NCI-H345 (cell line): ENCODE measurements at places on chromosomes 2 and 18.

- DNase-seq, result no peak
Observed at GRCh38 chr18:11840493-11840892, 10.7 kb upstream of the CHMP1B start.

DNA sequence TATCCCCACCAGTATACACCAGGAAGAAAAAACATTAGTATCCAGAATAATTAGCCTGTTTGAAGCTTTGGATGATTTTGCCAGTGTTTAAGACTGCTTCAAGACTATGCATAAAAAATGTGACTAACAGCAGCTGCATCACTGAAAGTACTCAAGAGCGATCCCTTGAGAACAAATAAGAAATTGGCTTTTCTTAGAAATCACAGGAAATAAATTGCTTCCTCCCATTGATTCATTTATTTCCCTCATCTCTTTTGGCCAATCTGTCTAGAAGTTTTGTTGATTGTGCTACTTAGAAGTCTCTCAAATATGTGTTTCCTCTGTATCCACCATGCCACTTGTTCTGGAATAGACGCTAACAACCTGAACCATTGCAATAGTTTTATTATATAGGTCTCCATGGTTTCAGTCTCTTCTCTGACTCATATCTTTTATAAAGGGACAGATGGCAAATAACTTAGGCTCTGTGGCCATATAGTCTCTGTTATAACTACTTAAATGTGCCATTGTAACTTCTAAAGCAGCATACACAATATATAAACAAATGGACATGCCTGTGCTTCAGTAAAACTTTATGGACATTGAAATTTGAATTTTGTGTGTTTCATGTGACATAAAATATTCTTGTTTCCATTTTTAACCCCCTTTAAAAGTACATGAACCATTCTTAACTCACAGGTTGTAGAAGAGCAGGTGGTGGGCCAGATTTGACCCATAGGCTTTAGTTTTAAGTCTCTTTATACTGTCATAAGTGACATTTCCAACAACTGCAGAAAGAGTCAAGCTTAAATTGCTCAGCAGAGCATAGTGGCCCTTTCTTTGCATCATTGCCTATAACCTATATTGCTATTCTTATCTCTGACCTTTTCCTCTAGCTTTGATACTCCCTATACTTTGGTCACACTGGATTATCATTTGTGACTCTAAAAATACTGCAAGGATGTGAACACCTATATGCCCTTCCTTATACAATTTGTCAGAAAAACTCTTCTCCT is 123.9 kb downstream of the MC4R start:
- DNase-seq, result no peak

GRCh38 chr2:147843864-147844696 is 749 bp upstream of the ACVR2A start:
- peak; percentile 92 for DNase-seq

- DNase-seq, result no peak
Observed at GRCh38 chr2:218558986-218559385, 9.2 kb downstream of the USP37 start.

- no peak for DNase-seq
Observed at GRCh38 chr2:162184821-162185450, 32.9 kb upstream of the GCG start.

GRCh38 chr2:192070099-192070498 is 124.6 kb downstream of the TMEFF2 start:
- DNase-seq, result no peak

- no peak for DNase-seq
Observed at GRCh38 chr2:188751816-188752215, 222.4 kb upstream of the COL3A1 start.

DNA sequence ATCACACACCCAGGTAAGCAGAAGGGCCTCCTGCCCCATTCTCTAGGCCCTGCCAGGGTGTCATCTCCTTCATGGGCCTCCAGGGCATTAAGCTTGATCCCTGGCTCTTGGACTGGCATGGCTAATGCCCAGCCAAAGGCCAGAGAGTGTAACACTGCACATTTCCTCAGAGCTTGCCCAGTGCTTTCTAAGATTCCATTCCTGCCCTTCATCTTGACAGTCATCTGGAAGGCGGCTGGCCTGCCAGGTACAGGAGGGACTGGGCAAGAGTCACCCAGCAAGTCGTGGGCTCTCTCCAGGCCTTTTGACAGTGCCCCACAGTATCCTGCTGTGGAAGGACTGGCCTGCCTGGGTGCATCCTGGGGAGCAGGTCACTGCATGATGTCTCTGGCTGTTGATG is 268.9 kb downstream of the HAUS1 start:
- no peak for DNase-seq

DNA sequence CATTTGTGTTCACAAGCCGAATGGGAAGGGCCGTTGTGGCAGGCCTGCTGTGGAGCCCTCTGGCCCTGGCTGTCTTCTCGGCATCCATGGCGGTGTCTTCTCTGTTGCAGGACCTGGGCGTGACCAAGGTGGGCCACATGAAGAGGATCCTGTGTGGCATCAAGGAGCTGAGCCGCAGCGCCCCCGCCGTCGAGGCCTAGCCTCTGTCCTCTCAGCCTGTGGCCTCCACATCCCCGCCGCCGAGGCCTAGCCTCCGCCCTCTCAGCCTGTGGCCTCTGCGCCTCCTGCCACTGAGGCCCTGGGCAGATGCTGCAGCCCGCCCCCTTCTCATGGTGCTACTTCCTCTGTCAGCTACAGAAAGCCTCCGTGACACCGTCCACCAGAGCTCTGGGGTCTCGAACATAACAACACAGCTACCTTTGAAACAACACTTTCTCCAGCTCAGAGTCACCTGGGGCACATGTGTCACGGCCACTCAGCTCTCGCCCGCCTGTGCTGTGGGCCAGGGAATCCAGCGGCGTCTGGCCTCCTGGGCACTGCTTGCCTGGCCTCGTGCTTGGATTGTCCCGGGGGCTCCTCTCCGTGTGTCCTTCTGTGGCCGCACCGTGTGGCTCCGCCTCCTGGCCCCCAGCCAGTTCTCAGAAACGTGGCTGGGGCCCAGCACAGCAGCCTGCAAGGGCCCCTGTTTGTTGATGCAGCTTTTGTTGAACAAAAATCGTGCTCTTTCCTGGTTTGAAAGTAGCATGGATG is 97.1 kb downstream of the USP40 start:
- DNase-seq, result peak; percentile 49

DNA sequence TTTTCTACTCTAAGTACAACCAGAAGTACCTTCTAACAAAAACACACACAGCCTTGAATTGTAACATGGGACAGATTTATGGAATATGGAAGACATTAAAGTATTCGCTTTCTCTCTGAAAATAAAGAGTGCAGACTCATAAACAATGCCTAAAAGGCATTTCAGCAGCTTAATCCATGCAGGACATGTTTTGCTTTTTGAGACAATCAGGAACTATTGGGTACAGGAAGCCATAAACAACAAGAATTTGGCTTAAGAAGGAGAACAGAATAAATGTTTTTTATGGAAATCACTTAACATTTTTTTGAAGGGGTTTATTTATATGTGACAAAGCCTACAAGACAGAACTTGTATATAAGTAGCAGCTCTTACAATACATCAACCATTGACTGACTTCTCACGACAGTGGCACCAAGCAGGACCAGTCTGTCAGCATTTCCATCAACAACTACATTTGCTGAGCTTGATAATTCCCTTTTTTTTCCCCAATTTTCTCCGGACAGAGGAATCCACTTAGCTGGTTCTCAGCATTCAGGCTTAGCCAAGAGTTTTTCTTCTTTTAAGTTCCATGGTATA is 140.1 kb downstream of the EXOC6B start:
- no peak for DNase-seq

DNA sequence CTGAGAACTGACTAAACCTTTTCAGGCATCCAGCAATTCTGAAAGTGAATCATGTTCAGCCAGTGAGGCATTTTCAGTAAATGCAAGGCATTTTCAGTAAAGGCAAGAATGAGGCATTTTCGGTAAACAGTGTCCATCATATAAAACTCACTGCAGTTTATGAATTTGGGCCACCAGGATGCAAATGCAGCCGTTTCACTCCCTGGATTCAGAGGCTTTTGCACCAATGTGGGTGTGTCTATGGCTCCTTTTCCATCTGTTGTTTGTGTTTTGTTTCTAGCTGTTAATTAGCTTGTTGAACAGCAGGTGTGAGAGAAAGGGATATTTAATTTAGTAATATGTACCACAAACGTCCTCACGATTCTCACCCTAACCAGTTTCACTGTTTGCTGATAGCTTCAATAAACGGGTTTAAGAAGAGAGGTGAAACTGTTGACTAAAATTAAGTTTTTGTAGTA is 116.3 kb upstream of the PGAP1 start:
- no peak for DNase-seq

DNA sequence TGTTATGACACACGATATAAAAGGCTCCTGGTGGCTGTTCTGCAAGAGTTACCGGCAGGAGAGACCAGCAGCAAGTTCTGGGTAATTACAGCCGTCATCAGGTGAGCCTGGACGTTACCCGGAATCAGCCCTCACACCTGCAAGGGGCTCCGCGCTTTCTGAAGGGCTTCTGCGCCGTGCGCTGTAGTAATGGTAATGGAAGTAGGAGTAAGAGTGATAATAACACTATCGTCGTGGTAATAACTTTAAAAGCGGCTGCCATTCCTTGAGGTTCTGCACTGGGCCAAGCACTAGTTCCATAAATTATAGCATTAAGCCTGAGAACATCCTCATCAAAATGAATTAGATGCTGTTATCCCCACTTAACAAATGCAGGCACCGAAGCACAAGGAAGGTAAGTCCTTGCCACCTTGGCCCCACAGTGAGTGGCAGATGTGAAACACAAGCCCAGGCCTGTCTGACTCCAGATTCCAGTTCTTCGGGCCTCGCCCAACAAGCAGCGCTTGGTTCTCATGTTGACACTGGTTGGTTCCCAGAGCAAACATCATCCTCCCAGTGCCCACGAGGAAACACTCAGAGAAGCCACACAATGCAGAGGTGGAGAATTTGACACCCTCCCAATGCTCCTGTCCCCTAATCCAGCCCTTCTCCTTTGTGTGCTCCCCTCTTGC is 205.2 kb downstream of the EIPR1 start:
- DNase-seq, result peak; percentile 64
